ENCODE measurements at places on chromosomes 7 and 10. TPM values are rescaled to one million over a fixed set of nuclear protein-coding genes. Genes with fewer than 3 reads are reported as not detected.

Gene NPY4R2
- 0.53 TPM for total RNA-seq

Gene CLRN3
- total RNA-seq, result not detected

- H3K4me3 ChIP-seq, result no peak overlapping the region
- H3K27me3 ChIP-seq, result peaks cover 15% of the 10 kb centered on the region
- no peak for DNase-seq
- H3K27ac ChIP-seq, result no peak overlapping the region
Measured at GRCh38 chr7:118152149-118152548, 31.8 kb upstream of the LSM8 start.

DNA sequence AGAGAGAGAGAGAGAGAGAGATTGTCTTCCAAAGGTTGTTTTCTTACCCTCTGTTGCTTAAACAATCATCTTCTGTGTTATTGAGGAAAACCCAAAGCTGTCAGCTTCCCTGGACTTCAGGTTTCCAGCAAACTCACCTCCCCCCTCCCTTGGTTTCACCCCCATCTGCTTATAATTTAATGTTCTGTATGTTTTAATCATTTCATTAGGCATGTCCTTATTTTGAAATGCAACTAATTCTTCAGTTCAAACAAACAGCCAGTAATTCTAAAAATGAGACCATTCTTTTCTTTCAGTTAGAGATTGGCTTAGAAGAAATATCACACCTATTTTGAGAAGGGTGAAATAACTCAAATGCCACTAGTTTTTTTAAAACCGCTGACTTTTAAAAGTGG lies 102.9 kb downstream of the FAM204A start:
- H3K36me3 ChIP-seq, result no peaks in the 10 kb centered on the region
- H3K27ac ChIP-seq, result no peak overlapping the region
- DNase-seq, result no peak
- H3K4me1 ChIP-seq, result no peaks in the 10 kb centered on the region
- H3K4me3 ChIP-seq, result no peak overlapping the region
- peaks cover 50% of the 10 kb centered on the region for H3K27me3 ChIP-seq

- peak overlapping the region; percentile 1 for H3K27ac ChIP-seq
- peaks cover 2% of the 10 kb centered on the region for H3K36me3 ChIP-seq
- DNase-seq, result no peak
- H3K4me3 ChIP-seq, result no peak overlapping the region
- H3K27me3 ChIP-seq, result no peaks in the 10 kb centered on the region
Measured at GRCh38 chr10:63585041-63585440, 63.8 kb downstream of the REEP3 start.

GRCh38 chr10:63200431-63200830 lies 67.3 kb downstream of the NRBF2 start:
- peak overlapping the region; percentile 6 for H3K4me3 ChIP-seq
- peak overlapping the region; percentile 61 for H3K27ac ChIP-seq
- no peak for DNase-seq
- H3K4me1 ChIP-seq, result peaks cover 56% of the 10 kb centered on the region

All from chondrocyte (in vitro differentiated cells).